ENCODE measurements at places on chromosomes 13 and 19.
A peak's percentile ranks its signal among the peaks of the same experiment; 100 is the strongest.

DNA sequence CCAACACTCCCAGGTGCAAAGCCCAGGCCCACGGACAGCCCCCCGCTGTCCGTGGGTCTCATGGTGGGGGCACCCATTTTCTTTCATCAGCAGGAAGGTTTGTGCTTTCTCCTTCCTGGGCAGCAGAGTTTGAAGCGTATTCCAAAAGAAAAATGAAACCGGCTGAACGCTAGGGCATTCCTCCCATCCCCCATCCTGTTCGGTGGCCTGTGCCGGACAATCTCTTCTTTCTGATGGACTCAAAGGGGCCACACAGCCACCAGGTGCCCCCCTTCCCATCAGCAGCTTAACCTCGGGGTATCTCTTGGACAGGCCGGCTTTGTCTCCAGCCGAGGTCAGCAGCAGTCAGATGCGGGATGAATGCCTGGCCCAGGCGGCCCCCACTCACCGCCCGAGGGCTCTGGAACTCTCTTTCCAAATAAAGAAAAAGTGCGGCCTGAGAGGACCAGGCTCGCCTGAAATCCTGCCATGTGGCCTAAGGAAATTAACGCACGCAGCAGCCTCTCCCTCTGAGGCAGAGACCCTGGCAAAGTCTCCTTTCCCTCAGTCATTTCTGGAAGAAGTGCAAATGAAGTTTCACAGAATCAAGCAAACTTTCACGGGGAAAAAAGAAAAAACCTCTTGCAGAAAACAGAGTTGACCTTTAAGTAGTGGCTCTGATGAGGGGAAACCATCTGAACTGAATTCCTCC, 67.8 kb downstream of the RASA3 start:
- DNase-seq, result no peak

- DNase-seq, result no peak
Observed at GRCh38 chr19:54173951-54174834, 1.2 kb upstream of the TMC4 start.

DNA sequence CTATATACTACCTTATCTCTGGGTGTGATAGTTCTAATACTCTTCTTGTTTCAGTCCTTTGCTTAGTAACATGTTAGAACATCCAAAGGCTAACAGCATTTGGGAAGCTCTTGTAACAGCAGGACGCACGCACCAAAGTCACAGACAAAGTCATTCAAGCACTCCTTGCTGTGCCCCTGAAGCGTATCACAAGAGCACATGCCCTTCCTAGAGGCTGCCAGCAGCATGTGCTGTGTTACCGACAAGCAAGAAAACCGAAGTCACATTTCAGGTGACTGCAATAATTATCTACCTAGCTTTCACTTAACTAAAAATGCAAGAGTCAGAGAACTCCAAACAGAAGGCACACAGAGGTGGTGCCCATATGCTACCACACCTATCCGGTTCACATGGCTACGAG, 194.1 kb downstream of the KLF12 start:
- no peak for DNase-seq

DNA sequence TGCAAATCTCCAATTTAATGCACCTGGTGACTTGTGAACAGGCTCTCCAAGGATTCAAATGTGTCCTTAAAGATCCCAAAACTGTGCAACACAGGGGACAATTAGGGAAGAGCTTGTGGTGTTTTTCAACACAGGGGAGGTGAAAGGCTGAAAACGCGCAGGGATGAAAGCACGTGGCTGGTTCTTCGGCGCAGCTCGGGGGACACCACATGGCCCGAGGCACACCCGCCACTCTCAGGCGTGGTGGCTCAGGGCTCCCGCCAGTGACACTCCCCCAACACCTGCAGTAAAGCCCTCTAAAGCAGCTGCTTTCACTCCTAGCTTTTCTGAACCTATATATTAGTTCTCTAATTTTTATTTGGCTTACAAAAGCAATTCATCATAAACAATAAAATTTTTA, 91.9 kb downstream of the SPACA7 start:
- DNase-seq, result no peak

GRCh38 chr13:110250258-110250891, 56.6 kb downstream of the COL4A1 start:
- DNase-seq, result no peak

DNA sequence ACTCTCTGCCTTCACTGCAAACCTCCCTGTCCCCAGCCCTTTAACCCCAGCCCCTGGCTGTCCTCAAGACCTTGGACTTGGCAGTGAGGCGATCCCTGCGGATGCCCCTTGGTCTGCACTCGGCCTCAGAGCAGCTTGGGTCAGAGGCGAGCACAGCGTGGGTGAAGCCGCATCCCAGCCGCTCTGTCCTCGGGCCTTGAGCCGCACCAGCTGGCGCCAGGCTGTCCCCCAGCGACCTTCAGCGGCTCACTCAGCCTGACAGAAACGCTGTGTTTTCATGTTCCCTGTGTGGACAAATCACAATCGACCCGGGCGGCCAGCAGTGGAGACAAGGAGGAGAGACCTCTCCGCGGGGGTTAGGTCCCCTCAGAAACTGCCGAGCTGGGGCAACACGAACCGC, 52.0 kb downstream of the GNG7 start:
- no peak for DNase-seq

DNA sequence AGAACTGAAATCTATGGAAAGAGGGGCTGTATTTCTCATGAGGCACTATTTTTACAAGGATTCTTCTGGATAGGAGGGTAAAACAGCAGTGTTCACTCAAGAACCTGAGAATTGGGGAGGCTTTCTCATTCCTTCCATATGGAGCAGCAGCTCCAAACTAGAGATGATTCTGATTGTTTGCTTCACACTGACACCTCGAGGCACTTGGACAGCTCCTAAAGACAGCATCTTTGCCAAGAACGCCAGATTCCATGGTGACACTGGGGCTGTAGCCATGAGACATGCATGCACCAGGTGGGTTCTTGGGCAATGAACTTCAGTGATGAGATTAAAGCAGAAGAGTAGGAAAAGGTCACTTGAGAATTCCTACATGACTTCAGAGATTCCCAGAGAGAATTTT, 361.5 kb upstream of the HTR2A start:
- DNase-seq, result no peak

- no peak for DNase-seq
Observed at GRCh38 chr19:50460161-50460765, 16.0 kb upstream of the EMC10 start.

DNA sequence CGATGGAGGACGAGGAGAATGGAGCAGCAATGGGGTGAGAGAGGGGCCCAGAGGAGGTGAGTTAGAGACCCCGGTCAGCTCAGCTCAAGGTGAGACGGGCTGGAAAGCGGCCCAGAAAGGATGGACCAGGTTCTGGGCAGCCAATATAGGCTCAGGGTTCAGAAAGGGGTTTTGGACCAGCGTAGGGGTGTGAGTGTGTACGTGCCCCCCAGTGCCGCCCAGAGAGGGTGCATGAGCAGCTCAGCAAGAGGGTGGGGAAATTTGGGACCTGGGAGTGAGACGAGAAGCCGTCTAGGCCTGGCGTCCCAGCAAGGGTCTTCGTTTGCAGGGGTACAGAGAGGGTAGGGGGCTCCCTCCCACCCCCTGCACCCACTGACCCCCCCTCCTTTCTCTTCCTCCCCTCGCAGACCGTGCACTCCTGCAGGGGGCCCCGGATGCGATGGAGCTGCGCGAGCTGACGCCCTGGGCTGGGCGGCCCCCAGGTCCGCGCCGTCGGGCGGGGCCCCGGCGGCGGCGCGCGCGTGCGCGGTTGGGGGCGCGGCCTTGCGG, 12.1 kb downstream of the FUT6 start:
- DNase-seq, result no peak

GRCh38 chr19:22605275-22606211, 28.6 kb upstream of the ZNF492 start:
- no peak for DNase-seq

GRCh38 chr19:17755977-17756670, 4.8 kb downstream of the FCHO1 start:
- no peak for DNase-seq

GRCh38 chr13:35512271-35512920, 35.9 kb upstream of the MAB21L1 start:
- peak; percentile 22 for DNase-seq

DNA sequence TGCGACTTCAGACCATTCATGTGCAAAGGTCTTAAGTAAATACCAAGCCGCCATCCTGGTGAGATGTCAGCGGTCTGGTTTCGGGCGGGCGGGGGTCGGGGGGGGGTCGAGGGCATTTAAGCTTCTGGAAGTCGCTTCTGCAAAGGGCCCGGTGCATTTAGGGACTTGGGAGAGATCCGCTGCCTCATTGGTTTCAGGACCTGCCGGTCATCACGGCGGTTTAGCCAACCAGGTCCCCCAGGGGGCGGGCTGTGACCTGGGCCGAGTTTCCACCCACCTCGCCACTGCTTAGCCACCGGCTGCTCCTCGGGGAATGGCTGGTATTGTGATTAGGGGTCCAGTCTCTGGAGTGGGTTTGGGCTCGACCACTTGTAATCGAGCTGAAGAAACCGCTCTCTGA, 7.8 kb downstream of the ANKLE1 start:
- no peak for DNase-seq

- DNase-seq, result peak; percentile 79
Observed at GRCh38 chr19:2494447-2495129, 18.7 kb downstream of the GADD45B start.

- no peak for DNase-seq
Observed at GRCh38 chr19:16330806-16331690, 6.4 kb downstream of the KLF2 start.

- no peak for DNase-seq
Observed at GRCh38 chr19:6060600-6061375, 49.5 kb downstream of the RFX2 start.

DNA sequence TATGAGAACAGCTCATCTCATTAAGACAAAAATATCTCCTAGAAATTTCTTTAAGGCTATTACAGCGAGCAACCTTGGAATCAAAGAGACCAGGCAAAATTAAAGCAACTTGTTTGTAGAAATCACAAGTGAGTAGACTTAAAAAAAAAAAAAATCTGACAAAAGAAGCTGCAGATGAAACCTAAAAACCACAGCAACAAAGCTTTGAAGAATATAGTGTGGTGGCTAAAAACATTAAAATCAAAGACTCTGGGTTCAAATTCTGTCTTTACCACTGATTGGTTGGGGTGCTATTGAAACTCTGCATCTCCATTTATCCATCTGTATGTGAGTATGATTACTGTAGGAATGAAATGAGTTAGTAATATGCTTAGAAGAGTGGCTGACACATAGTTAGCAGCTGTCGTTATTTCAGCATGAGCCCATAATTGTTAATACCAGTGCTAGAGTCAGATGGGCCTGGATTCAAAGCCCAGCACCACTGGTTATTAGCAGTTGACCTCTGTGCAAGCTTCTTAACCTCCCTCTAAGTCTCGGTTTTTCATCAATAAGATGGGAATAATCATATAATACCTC, 157.6 kb downstream of the FOXO1 start:
- DNase-seq, result no peak

- no peak for DNase-seq
Observed at GRCh38 chr19:17775991-17776803, 18.7 kb upstream of the B3GNT3 start.

DNA sequence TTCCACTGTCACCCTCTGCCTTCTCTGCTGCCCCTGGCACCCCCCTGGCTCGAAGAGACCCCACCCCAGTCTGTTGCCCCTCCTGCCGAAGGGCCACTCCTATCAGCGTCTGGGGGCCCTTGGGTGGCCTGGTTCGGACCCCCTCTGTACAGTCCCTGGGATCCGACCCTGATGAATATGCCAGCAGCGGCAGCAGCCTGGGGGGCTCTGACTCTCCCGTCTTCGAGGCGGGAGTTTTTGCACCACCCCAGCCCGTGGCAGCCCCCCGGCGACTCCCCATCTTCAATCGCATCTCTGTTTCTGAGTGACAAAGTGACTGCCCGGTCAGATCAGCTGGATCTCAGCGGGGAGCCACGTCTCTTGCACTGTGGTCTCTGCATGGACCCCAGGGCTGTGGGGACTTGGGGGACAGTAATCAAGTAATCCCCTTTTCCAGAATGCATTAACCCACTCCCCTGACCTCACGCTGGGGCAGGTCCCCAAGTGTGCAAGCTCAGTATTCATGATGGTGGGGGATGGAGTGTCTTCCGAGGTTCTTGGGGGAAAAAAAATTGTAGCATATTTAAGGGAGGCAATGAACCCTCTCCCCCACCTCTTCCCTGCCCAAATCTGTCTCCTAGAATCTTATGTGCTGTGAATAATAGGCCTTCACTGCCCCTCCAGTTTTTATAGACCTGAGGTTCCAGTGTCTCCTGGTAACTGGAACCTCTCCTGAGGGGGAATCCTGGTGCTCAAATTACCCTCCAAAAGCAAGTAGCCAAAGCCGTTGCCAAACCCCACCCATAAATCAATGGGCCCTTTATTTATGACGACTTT, 2.0 kb downstream of the ZFP36 start:
- DNase-seq, result no peak

DNA sequence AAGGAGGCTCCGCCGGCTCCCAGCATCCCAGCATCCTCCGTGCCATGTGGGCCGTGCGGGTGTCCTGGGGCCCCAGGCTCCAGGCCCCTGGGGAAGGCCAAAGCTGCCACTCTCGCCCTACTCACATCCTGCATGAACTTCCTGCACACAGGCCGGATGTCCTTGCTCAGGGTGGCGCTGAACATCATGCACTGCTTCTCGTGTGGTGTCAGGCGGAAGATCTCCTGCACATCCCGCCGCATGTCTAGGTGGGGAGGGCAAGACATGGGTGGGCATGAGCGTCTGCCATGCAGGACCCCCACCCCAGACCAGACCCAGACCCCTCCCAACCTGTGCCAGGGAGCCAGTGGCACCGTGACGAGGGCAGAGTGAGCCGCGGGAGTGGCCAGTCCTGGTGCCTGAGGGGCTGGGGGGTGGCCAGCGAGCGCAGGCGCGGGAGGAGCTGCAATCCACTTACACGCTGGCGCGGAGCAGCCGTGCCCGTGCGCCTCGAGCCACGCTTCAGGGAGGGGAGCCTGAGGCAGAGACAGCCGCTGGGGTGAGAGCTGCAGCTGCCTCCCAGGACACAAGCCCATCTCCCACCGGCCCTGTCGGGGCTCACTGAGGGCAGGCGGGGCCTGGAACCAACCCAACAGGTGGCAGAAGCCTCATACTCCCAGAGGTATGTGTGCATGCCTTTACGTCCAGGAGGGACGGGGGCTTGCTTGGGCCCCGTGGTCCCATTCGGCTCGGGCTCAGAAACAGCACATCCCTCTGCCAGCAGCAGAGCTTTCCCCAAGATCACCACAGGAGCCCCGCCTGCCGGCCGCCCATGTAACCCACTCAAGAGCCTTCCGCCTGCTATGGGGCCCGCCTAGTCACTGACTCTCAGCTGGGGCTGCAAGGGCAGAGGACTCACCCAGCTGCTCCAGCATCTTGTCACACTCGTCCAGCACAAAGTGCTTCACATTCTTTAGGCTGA, 8.8 kb downstream of the DDX39A start:
- no peak for DNase-seq

DNA sequence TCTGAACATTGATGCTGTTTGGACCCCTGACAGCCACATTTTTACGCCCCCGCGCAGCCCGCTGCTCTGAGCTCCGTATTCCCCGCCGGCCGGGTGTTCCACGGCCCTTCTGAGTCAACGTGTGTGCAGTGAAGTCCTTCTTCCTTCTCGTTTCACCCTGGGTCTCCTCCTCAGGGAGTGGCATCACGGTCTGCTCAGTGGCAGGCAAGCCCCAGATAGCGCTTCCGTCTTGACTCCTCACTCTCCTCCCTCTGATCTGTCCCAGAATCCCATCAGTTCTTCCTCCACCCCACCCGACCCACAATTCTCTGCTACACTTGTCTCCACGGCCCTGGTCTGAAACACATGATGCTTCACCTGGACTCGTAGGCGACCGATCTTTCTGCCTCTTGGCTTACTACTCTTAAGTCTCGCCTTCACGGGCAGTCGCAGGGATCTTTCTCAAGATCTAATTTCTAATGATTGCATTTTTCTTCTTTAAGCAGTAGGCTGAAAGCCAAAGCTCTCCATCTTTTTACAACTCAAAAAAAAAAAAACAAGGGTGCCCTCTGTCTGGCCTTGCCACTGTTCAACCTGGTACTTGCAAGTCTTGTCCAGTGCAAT, 33.9 kb downstream of the CCNE1 start:
- DNase-seq, result peak; percentile 33

Data from hindlimb muscle (tissue), 1 donor.